ENCODE measurements at places on chromosomes 2 and 18. TPM values are rescaled to one million over a fixed set of nuclear protein-coding genes. Genes with fewer than 3 reads are reported as not detected.

- no peak for DNase-seq
These were observed 9.0 kb upstream of the BOD1L2 start for GRCh38 chr18:57137847-57138246.

DNA sequence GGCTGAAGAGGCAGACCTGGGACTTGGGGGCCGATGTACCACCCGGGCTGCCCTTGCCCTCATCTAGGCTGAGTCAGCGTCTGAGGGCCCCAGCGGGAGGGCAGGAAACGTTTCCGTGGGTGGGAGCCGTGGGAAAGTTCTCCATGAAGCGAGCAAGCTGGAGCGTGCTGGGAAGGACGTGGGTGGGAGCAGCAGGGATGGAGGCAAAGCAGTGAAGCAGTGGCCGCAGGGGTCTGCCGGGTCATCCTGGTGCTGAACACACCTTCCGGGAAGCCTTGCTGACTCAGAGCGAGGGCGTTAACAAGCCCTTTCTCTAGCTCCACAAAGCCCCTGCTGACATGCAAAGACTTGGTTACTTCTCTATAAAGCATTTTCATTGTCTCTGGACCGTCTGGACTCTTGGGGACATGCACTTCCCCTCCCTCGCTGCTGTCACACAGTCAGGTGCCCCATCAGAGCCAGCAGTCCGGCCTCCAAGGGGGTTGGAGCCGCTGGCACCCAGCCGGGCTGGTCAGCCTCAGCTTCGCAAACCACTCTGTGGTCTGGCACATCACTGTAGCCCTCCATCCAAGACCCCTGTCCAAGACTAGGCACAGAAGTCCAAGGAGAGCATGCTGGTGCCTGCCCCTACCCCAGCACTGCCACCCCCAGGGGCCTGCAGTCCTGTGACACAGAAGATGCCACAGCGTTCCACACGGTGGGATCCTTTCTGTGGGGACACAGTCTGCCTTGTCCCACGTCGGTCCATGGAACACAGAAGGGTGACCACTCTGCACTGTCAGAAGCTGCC is 115.1 kb upstream of the GPC1 start:
- DNase-seq, result peak; percentile 85

- no peak for DNase-seq
These were observed 91.2 kb downstream of the SMAD7 start for GRCh38 chr18:48859311-48860268.

Gene TUBA3E
- total RNA-seq, result not detected

- DNase-seq, result no peak
These were observed 76.0 kb upstream of the ZFP36L2 start for GRCh38 chr2:43302182-43302960.

DNA sequence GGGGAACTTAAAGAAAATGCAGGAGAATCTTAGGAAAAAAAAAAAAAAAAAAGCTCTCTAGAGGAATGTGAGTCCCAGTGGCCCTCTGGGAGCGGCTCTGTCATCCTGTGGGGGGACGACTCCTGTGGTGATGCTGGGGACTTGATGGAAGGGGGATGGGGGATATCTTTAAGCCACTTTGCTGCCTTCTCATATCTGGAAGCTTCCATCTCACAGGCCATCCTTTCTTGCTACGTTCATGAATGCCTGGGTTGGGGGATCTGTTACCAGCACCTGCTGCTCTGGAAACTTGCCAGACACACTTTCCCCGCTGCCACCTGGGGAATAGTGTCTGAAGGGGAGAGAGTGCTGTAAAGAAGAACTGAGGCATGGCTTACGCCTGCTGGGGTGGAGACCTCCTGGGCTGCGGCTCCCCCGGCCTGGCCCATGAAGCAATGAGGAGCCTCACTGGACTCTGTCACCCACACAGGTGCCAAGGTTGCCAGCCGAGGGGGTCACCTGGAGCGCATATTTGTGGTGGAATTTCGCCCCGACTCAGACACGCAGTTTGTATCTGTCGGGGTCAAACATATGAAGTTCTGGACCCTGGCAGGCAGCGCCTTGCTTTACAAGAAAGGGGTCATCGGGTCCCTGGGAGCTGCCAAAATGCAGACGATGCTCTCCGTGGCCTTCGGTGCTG is 92.8 kb downstream of the RTN4 start:
- no peak for DNase-seq

Gene SLC14A1
- 0.34 TPM for total RNA-seq

Gene LMAN2L
- 20.8 TPM for total RNA-seq

Gene HS1BP3
- 24.6 TPM for total RNA-seq

GRCh38 chr2:236833501-236834073 is 252.1 kb upstream of the COPS8 start:
- DNase-seq, result peak; percentile 8

DNA sequence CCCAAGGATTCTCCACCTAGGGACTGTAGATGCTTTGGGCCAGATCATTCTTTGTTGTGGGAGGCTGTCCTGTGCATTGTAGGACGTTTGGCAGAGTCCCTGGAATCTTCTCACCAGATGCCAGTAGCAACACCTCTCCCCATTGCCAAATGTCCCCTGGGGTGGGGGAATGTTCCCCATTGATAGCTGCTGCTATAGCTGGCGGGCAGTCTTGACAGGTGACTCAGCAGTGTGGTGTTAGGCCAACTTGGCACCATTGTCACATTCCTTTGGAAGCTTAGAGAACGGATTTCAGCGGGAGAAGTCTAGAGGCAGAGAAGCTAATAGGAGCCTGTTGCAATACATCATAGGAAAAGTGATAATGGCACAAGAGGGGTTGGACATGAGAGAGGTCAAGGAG is 495.7 kb upstream of the SMIM21 start:
- DNase-seq, result peak; percentile 32

Gene CLEC4F
- not detected for total RNA-seq

GRCh38 chr2:106113361-106113966 is 80.6 kb downstream of the UXS1 start:
- no peak for DNase-seq

Gene DLX2
- 0.32 TPM for total RNA-seq

DNA sequence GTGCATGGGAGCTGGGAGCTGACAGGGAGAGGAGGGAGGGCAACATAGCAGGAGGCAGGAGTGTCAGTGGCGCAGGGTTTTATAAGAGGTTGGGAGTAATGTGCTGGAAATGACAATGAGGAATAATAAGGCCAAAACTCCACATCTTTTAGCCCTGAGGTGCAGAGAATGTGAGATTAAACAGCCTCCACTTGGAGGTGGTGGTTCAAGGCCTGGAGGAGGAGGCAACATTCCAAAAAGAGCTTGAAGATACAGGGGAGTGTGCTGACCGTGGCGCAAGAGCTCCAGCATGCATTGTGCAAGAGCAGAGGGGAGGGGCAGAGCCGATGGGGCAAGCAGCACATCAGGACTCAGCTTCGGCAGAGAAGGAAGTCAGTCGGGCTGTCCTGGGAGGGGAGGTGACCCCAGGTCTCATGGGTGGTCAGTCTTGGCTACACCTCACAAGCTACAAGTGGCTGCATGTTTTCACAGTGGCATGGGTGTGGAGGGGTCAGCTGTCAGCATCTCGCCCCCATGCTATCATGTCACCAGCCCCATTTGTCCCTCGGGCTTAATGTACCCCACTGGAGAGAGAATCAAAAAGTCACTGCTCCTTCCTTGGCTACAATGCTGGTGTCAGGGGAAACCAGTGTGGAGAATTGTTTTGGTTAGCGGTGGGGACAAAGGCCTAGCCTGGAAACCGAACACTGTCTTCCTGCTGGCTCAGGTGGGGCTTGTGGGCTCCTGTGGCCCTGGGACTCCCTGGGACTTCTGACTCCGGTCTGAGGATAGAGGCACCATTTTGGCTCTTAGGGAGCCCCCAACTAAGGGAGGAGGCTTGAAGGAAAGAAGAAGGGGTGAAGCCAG is 208.0 kb downstream of the ZFP36L2 start:
- DNase-seq, result peak; percentile 47
